Hepatic stellate cell (primary cell): ENCODE measurements at places on chromosomes 12 and 14.

DNA sequence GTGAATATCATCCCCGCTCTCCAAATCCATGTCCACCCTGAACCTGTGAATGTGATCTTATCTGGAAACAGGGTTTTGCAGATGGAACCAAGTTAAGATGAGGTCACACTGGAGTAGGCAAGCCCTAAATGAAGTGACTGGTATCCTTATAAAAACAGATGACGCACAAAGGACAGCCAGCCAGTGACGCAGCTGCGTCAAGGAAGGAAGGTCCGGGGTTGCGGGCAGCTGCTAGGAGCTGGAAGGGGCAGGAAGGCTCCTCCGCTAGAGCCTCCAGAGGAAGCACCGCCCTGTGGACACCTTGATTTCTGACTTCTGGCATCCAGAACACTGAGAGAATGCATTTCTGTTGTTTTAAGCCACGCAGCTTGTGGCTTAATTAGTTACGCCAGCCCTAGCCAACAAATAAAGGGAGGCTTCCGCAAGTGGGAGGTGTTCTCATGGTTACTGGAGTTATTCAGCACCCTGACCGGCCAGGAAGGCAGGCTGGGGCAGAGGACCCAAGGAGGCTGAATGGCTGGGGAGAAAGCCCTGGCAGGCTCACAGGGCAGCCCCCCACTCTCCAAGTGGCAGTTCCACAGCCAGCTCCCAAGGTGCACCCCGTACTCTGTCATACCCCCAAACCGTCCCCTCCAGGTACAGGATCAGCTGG, 127.6 kb upstream of the NCOR2 start:
- no peak for DNase-seq

DNA sequence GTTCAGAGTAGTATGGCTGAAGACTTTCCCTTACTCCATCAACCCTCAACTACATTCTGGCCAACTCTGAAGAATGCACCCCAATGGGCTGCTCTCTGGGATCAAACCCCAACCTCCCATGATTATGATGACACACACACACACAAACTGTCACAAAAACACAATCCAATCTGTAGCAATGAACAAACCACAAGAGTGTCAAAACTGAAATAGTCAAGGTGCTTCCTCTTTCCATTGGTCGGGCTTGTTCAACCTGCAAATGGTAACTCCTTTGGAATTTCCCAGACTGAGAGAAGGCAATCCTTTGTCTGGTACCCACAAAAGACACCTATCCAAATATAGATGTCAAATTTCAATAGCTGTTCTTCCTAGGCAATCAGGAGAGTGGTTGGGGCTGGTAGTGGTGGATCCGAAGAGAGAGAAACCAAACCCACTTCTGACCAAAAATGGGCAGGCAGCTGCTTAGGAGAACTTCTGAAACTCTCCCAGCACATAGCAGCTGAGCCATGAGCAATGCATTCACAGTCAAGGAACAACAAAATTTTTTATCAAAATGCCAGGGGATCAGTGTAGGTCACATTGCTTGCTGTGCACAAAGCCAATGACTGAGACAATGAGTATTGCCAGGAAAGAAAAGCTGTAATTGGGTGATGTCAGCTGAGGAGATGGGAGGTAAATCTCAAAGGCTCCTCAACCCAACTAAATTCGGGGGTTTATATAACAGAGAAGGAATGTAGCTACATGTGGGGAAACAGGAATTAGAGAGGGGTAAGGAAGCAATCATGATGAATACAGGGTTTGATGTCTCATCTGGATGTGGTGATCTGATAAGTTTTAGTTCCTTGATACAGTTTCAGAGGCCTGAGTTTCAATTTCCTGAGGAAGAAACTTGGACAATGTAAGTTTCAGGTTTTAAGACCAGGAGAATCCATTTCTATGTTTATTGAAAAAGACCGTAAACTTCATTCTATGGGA, 191.4 kb downstream of the KITLG start:
- no peak for DNase-seq

GRCh38 chr14:29463727-29464395, 463.8 kb downstream of the PRKD1 start:
- DNase-seq = no peak

GRCh38 chr12:68331500-68331868, 678 bp downstream of the MDM1 start:
- DNase-seq = no peak
